ENCODE measurements at places on chromosomes 3 and 15.

GRCh38 chr3:28089527-28089897, 151.9 kb upstream of the CMC1 start:
- no peak for DNase-seq

- DNase-seq, result no peak
Measured at GRCh38 chr3:32305361-32305876, 66.9 kb downstream of the CMTM8 start.

DNA sequence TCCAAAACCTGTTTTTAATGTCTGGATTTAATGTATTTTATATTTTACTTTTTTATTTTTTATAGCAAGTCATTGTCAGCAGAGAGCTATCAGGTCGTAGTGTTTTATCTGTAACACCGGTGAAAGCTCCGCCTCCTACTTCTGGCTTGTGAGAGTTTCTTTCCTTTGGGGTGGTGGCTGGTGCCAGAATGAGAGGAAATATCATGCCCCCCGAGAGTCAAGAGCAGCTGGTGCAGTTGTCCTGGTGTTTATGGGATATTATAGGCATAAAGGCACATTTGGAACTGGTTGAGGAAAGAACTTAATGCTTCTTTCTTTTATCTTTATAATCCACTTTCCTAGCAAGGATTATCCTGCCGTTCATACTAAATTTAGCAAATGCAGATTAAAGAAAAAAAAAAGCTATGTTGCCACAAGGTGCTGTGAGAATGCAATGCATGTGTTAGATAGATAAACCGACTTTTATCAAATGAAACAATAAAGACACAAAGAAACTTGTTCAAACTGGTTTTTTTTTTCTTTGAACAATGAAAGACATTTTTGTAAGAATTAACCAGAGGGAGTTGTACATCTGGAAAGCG, 260.1 kb upstream of the PLSCR5 start:
- no peak for DNase-seq

DNA sequence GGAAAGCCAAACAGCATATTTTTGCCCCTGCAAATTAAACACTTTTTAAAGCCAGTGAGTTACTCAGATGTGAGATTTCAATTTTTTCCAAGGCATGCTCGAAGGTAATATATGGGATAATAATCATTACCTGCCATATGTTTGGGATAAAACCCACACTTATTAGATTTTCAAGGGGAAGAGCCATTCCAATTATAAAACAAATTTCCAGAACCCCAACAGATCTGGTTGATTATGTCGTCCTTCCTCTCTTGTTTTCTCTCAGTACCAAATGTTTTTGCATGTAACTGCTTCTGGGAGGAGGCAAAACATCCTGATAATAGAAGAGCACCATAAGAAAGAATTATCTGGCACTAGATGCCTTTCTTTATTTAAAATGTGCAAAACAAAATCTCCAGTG, 115.1 kb downstream of the AKAP13 start:
- DNase-seq, result no peak

DNA sequence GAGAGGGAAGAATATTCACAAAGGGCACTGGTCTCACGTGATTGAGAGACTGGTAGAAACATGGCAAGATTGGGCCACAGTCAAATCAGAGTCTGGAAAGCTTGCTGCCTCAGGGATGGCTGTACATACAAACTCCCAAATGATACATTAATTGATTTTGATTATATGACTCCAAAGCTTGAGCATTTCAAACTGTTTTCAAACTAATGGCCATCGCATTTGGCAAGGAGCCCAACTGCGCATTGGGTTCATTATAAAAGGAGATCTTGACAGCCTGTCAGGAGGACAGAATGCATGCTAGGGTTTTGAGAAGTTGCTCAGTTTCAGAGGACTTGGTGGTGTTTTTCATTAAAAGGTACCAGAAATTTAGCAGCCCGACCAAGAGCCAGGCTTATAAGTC, 117.7 kb downstream of the PTPRG start:
- DNase-seq, result no peak

DNA sequence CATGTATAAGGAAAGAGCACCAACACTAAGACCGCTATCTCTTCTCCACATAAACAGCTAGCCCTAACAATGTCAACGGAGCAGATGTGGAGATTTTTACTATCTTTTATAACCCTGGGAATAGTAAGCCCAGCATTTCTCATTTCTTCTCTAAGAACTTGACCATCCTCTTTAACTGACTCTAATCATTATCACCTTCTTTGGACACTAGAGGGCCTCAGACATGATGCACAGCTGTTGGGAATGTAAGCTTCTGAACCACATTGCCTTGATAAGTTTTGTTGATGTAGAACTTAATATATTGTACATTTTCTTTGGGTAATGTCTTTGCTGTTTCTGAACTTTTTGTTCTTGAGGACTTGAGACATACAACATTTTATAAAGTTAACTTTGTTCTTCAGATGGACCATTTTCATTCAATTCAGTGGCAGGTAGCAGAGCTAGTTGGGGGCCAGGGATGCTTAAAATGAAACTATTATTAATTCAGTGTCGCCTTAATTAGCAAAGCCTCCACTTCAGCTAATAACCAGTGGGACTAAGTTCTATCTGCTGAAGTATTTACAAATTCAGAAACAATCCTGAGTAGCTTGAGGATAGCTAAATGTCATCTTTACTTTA, 9.6 kb upstream of the TAGLN3 start:
- DNase-seq, result no peak

GRCh38 chr15:26892182-26892518, 25.3 kb downstream of the GABRA5 start:
- no peak for DNase-seq

DNA sequence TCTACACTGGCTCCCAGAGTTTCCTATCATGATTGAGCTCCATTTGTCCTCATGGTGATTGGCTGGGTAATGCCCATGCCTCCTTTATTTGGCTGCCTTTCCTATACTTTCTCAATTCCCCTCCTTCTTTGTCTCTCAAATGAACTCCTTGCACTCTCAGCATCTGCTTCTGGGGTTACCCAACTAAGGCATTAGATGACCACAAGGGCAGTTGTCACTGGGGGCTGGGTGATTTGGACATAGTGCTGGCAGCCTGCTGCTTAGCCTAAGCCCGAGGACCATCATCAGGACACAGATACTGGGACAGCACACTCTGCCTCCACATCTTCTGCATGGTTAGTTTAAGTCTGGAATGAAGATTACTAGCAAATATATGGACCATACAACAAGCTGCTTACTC, 49.2 kb upstream of the LRRFIP2 start:
- DNase-seq, result no peak

DNA sequence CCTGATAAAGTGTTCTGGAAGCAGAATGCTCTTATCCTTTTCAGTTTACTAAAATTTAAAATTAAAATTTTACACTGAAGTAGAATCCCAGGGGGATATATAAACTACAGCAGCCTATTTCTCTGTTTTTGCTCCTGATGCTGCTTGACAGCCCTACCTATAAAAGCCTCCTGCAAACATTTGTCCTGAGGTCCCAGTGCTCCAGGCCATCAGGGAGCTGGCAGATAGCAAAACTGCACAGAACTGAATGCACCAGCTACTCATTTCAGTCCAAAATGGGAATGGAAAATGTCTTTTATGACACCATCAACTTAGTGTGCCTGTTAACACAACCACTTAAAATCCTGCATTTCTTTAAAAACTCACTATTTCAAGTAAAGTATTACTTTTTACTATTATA, 50.1 kb downstream of the FRMD5 start:
- no peak for DNase-seq

DNA sequence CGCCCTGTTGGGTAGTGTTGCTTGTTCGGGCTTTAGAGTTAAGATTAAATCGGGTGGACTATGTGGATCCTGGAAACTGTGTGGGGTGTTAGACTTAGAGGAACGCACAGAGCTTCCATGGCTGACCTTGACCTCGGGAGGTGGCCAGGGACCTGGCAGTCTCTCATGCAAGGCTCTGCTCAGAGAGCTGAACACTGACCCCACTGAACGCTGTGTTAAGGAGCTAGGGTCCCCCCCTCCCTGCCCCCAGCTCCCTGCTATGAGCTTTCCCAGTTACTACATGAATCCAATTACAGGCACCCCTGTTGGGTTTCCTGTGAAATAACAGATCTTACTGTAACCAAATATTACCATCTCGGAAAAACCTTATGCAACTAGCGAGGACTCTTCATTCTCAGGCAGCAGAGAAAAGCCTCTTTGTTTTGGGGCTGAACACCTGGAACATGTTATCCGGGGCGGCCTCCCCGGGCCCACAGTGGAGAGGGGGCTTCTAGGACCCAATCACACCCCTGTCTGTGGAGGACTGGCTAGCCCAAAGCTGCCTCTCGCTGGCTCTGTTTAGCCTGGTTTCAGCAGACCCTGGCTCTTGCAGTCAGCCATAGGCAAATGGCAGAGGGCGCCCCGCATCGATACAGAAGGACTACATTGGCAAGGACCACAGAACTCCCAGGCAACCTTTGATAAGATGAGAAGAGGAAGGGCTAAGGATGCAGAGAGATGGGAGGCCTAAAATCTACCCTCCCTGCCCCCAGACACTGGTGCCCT, 25.8 kb upstream of the ALDH1A3 start:
- no peak for DNase-seq

DNA sequence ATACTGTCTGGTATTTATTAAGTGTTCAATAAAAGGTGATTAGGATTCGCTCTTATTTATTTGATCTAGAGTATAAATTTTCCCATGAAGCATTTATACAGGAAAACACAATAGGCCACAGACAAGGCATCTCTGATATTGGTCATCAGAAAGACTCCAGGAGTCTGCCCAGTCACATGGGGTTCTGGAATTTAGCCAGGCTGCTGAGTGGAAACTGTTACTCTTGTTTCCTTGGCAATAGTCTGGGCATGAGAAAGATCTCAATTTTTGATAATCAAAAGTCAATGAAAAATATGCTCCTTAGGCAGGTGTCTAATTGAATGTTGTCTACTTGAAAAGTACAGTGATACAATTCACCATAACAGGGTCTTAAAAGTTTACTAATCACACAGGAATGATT, 161.2 kb downstream of the FRMD5 start:
- no peak for DNase-seq

GRCh38 chr3:89419647-89420241, 312.3 kb downstream of the EPHA3 start:
- no peak for DNase-seq

- no peak for DNase-seq
Measured at GRCh38 chr3:176942305-176942704, 255.0 kb downstream of the TBL1XR1 start.

GRCh38 chr3:7205962-7206361, 345.0 kb downstream of the GRM7 start:
- DNase-seq, result no peak

GRCh38 chr15:80918196-80918783, 71.3 kb downstream of the MESD start:
- no peak for DNase-seq

All from T-cell (primary cell).